ENCODE measurements at places on chromosomes 6 and 20.

DNA sequence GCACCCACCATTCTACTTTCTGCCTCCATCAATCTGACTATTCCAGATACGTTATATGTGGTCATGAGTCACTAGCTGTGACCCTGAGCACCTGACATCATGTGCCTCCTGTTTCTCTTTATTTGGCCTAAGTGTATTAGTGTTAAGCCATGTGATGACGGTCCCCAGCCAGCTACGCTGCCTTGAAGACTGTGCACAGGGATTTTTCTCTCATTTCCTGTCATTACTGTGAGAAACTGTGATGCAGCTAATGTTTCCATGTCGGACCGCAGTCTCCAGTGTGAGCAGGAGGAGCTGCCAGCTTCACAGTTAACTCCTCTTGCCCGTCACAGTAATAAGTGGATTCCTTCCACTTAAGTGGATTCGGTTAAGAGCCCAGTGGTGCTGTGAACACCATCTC is 9.9 kb upstream of the SPATS1 start:
- DNase-seq: no peak

DNA sequence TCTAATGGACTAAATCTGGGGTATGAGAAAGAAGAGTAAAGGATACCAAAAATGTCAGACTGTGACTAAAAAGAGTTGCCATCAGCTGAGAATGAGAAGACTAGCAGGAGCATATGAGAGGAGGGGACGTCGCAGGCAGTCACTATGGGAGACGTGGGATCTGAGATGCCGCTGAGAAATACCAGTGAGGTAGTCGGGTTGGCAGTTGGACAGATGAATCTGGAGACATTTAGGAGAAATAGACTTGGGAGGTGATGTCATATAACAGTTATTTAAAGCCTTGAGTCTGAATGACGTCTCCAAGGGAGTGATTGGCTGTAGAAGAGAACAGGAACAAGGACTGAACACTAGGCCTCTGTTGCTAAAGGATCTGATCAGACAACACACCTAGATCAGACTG is 51.5 kb upstream of the TRIM26 start:
- DNase-seq: no peak

DNA sequence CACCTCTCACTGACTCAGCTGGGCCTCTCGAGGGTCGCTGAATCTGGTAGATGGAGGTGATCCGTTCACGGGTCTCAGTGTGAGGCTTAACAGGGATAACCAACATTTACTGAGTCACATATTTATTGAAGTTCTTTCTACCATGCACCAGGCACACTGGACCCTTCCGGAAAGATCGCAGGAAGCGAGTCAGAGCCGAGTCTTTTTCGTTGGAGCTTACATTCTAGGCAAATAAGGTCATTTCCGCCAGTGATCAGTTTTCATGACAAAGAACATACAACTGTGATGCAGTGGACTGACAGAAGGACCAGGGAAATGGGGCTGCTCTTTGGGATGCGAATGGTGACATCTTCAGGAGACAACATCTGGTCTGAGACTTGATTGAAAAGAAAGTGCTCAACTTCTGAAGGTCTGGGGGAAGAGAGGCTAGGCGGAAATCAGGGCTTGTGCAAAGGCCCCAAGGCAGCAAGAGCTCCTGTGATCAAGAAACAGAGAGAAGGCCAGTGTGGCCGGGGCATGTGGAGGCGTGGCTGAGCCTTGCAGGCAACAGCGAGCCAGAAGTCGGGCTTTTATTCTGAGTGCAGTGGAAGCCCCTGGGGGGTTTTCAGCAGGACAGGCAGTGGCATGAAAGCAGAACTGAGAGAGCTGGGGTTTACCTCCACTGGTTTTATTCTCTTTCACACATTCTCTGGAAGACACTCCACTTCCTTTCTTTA is 56.7 kb downstream of the APCDD1L start:
- no peak for DNase-seq

- no peak for DNase-seq
These were observed 67.3 kb downstream of the LY86 start for GRCh38 chr6:6655805-6656251.

GRCh38 chr6:101404775-101405174 is 11.3 kb downstream of the GRIK2 start:
- DNase-seq: no peak

- DNase-seq: no peak
These were observed 192.2 kb downstream of the RFPL4B start for GRCh38 chr6:112539355-112539754.

DNA sequence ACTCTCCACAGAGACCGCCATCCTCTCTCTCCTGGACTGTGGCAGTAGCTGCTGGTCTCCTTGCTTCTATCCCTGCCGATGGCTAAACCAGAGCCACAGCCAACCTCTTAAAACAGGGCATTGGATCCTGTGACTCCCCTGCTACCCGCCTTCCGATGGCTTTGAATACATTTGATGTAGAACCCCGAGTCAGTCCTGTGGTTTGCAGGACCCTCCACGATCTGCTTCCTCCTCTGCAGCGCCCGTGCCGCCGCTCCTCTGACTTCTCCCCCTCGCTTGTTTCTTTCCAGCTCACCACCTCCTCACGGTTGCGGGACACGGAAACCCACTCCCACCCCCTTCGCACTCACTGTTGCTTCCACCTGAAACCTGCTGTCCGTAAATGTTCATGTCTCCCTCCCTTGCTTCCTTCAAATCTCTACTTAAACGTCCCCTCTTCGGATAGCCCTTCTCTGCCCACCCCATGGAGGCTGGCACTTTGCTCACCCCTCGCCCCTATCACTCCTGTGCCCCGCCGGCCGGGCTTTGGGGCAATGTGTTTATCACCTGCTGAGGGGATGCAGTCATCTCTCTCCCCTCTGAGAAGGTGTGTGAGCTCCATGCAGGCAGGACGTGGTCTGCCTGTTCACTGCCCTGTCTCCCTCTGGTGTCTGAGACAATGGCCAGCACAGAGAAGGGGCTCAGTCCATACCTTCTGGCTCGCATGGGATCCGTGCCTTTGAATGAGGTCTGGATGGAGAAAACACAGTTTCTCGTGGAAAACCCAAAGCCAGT is 67.8 kb downstream of the GFOD1 start:
- DNase-seq: no peak

DNA sequence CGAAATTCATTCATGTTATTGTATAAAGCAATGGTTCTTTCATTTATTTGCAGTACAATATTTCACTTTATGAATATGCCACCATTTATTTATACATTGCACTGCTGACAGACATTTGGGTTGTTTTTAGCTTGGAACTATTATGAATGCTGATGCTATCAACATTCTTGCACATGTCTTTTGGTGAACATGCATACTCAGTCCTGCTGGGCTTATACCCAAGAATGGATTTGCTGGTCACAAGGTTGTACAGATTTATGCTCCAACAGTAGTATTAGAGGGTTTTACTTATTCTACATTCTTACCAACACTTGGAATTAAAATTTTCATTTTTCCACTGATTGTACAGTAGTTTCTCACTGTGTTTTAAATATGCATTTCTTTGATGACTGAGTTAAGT is 126.2 kb downstream of the PTPRK start:
- DNase-seq: no peak

DNA sequence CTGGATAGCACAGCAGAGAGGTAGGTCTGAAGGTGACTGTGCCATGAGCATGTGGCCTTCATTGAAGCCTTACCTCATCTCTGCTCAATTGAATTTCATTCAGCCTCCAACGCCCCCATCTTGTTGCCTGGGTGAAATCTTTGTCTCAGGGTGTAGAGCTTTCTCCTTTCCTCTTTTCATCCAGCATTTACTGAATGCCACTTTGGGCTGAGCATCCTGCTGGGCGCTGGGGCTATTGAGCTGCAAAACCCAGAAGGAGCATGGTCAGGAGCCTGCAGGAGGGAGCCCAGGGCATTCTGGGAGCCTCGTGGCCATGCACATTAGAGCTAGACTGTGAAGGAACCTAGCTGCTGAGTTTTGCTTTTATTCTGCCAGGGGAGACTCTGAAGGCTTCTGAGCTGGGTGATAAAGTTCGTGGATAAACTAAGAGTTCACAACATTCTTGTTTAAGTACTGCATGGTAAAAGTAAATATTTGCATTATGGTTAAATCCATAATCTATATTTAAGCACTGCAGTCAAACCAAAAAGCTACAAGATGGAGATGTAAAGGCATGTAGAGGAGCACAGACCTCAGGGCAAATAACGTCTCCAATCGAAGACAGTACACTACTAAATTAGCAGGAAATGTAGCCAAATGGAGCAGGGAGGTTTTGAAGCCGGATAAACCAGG is 13.2 kb upstream of the ASXL1 start:
- no peak for DNase-seq

DNA sequence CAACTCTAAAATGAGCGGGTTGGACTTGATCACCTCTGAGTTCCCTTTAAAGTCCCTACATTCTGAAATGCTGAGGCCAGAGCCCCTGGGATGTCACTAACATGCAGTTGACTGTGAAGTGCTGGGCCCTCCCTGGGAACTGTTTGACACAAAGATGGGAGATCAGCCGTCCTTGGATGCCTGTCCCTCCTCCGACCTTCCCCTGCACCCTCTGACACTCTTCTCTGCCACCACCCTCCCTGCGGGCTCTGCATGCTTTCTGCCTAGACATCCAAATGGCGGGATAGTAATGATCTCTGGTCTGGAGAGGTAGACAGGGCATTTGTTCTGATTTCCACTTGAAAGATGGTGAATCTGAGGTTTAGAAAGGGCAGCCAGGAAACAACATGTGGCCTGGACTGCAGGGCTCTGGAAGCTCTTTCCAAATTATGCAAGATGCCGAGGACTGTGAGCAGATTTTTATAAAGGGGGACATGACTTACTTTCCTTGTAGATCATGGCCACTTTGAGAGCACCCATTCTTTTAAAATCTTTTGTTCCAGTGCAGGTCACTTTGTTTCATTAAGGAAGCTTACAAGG is 113.2 kb downstream of the ZDHHC14 start:
- DNase-seq: no peak

GRCh38 chr6:161226009-161226964 is 47.6 kb downstream of the AGPAT4 start:
- no peak for DNase-seq

DNA sequence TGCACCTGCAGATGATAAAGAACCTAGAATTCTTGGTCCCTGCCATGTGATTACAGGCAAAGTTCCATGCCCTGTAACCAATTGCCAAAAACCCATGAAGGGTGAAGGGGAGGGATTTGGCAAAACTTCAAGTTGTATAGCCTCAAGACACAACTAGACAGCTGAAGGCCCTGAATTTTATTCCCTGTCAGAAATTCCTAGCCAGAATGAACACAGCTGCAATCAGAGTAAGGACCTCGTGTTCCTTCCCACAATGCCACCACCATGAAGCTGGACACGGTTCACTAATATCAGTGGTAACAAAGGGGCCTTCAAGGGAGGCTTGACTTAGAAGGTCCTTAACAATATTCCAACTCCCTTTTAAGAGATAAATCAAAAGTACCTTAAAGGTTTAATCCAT is 22.5 kb upstream of the IRAK1BP1 start:
- no peak for DNase-seq

GRCh38 chr6:85798931-85799652 is 156.4 kb upstream of the SYNCRIP start:
- DNase-seq: no peak

DNA sequence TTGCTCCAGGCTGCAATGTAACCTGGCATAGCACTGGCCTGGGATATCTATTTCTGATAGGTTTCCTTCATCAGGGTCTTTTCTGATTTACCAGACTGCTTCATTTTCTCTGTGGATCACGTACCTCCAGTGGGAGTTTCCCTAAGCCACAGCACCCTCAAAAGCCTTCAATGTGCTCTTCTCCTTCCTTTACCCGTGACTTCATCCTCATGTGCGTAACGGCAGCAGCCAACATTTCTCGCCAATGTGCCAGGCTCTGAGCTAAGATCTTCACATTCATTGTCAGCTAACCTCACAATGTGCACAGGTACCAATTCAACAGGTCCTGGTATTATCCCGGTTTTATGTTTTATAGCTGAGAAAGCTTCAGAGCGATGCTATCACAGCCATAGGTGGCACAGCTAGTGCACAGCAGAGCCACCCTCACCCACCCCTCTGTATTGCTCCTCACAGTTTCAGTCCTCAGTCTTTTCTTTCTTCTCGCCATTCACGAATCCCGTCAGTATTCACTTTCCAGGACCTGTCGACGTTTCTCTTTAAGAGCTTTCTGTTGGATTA is 58.2 kb downstream of the TNFAIP3 start:
- DNase-seq: no peak

DNA sequence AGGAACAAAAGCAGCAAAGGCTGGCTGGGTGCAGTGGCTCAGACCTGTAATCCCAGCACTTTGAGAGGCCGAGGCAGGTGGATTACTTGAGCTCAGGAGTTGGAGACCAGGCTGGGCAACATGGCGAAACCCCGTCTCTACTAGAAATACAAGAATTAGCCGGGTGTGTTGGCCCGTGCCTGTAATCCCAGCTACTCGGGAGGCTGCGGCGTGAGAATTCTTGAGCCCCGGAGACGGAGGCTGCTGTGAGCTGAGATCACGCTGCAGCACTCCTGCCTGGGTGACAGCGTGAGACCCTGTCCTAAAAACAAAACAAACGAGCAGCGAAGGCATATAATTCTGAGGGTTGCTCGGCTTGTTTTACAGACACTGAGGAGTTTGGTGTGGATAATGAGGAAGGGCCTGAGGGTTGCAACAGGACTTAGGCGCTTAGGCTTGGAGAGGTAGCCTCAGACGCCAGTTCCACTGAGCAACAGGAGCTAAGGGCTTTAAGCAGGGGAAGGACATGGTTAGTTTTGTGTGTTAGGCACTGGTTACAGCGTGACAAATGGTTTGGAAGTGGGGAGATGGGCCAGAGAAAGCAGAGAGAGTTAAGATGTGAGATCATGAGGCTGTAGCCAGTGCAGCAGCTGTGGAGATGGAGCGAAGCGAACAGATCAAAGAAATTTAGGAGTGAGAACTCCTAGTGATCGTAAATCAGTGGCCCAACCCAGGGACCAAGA is 1.2 kb downstream of the MYH7B start:
- DNase-seq: no peak

GRCh38 chr6:22589118-22589517 is 19.8 kb downstream of the HDGFL1 start:
- DNase-seq: no peak

DNA sequence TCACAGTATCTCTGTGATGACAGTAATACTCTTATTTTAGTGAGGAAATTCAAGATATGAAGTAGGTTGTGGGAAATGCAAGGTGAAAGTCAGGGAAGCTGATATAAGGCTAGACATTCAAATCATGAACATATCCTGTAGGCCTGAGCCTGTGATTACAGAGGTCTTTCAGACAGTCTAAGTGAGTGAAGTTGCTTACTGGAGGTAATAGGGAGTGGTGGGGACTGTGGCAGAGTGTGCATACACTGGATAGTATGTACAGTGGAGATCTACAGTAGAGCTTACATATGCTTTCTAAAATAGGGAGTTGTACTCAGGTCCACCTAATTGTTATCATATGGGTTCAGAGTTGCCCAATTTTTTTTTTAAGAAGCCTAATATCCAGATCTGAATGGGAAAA is 3.1 kb downstream of the DHX35 start:
- DNase-seq: no peak

DNA sequence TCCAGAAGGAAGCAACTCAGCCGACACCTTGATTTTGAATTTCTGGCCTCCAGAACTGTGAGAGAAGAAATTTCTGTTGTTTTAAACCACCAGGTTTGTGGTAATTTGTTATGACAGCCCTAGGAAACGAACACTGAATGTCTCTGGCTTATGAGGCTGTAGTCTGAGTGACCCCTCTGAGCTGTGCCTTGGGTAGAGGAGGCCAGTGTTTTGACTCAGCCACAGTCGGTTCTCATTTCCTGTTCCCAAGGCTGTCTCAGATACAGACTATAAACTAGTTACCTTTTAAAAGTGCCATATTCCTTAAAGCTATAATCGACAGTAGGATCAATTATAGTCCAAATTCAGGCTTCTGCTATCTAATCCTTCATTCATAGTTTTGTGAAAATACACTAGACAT is 391.2 kb upstream of the MAP3K7 start:
- no peak for DNase-seq

All from stimulated activated CD4-positive, alpha-beta T cell treated with anti-CD3 and anti-CD28 coated beads, Interleukin-1b, Interleukin-23, amount 100 ng/mL, for 1 hour (primary cell).